ENCODE measurements at places on chromosomes 16 and 17.

DNA sequence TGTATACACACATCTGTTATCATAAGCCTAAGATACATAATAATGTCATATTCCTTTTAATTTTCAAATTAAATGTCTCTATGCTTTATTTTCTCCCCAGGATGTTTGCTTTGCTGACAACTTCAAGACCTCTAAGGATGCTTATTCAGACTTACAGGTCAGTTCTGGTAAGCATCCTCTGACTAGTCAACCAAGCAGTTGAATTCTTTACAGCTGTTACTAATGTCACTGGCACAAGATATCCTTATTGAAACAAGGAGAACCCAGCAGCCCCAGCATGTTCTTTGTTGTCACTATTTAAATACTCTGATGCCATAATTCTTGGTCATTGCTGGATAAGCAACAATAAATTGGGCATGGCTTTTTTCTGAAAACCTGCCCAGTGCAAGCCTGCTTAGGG lies 232.3 kb upstream of the PMFBP1 start:
- DNase-seq: no peak

- DNase-seq: no peak
Observed at GRCh38 chr16:19853742-19854542, 30.7 kb downstream of the GPRC5B start.

- DNase-seq: no peak
Observed at GRCh38 chr17:164303-165235, 16.9 kb downstream of the DOC2B start.

- no peak for DNase-seq
Observed at GRCh38 chr17:17231621-17232302, 5.2 kb downstream of the FLCN start.

DNA sequence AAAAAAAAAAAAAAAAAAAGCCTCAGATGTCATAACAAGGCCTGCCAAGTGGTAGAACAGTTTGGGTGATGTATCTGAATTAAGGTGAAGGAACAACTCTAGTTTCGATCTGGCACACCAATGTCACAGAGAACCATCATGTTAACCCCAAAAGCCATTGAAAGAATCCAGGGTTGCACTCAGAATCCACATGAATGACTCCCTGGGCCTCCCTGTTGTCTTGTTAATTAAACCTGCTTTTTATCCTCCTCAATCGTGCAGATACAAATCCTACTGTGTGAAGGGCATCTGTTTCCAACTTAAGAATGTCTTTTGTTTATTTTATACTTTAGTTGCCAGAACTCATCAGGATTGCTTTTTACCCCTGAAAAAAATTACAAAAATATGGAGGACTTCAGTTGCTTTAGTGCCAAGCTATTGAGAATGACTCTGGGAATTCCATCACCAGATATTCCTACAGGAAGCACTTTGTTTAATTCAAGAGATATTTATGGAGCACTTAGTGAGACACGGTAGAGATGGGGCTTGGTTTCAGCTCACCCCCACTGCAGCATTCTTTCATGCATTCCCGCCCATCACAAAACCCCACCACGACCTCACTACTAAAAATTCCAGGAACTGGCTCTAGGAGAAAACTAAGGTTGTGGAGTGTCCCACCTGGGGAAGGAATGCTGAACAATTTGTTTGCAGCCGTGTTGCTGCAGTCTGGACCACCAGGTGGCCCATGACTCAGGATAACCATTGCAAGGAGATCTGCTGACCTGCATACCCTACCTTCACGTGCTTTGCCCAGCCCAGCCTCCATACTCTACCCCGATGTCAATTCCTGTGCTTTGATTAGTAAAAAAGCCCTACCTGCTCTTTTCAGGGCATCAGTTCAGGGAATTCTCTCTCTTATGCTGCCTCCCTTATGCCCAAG lies 63.8 kb upstream of the GPRC5B start:
- no peak for DNase-seq

- DNase-seq: no peak
Observed at GRCh38 chr17:55577687-55578086, 66.4 kb upstream of the SMIM36 start.

GRCh38 chr17:50715471-50715870 lies 3.9 kb upstream of the LUC7L3 start:
- no peak for DNase-seq

DNA sequence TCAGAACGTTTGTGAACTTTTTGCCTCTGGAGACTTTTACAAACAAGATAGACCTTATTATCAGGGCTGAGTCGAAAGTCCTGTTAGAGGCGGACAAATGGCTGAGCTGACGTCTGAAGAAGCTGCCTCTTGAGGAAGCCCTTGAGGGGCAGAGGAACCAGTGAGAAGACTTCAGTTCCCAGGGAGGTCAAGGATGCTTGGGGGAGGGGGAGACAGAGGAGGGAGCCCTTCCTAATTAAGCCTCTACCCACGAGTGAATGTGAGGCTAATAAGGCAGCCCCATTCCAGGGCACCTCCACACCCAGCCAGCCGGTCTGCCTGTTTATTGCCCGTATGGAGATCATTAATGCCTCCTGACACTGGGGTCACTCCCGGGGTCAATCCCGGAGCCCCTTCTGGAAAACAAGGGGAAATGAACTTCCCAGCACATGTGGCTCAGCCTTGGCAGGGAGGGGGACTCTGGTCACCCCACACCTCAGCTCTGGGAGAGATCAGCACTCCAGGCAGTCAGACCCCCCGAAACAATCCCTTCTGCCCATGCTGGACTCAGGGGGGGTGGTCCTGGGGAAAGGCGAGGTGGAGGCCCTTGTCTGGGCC lies 9.2 kb upstream of the TBX4 start:
- DNase-seq: no peak

- DNase-seq: no peak
Observed at GRCh38 chr17:74123866-74124444, 79.5 kb upstream of the RPL38 start.

DNA sequence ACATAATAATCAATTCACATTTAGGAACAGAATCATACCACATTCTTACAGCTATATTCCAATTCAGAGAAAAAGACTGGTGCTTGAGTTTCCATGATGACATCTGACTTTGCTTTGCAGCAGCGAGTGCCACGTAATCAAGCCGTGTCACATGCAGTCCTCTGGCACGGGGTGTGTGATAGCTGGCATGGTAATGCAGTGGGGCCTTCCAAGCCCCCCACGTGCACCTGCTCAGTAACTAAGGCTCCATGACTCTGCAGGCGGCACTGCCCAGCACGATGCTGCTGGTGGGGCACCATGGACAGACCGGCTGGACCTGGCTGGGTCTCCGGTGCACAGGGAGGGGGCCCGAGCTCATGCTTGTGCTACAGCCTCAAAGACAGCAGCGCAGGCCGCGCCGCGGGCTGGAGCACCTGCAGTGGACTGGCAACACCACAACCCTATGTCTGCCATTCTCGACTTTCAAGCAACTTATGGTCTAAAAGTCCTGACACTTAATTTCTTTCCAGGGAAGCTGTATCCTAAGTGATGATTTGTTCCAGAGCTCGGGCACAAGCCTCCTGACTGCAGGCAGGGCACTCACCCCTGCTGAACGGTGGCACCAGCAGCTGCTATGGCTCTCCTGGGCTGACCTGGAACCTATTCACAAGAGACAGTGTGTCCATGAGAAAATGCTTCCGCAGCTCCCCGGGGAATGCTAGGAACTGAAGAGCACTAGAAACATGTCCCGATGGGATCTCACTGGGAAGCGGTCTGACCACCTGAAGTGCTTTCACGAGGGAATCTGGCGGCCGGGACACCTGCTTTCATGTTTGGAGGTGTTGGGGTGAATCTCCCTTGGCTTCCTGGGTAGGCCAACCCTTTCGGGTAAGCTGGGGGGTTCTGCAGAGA lies 99.5 kb upstream of the DNAH17 start:
- no peak for DNase-seq
